Stimulated activated CD8-positive, alpha-beta memory T cell treated with anti-CD3 and anti-CD28 coated beads, Interleukin-12 subunit alpha, Interleukin-12 subunit beta, amount 100 ng/mL, for 1 hour (primary cell): ENCODE measurements at places on chromosomes 3 and 15.

GRCh38 chr3:74370342-74370741 is 244.1 kb downstream of the CNTN3 start:
- DNase-seq = no peak

DNA sequence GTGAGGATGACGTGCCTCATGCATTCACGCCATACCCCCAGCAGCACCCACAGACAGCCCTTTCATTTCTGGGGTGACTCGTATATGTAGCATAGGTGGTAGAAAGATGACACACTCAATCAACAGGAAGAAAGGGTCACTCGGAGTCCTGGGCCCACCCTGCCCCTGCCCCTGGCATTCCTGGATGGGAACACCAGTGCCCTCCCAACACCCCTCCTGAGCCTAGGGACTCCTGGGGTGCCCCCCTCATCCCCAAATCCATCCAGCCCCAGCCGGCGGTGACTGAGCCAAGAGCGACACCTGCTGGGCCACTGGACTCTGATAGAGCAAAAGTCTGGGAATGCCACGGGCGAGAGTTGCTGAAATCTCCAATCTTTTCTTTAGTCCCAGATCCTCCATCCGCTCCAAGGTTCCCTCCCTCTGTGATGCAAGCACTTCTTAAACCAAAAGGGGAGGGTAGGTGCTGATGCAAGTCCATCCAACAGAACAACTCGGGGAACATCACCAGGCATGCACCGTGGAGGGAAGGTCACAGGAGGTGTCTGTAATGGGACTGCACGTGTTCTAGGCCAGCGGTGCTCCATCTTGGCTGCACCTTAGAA is 31.1 kb downstream of the ACAN start:
- DNase-seq = no peak

- DNase-seq = no peak
Measured at GRCh38 chr3:117790235-117790987, 1080.8 kb downstream of the TUSC7 start.

GRCh38 chr3:187735837-187736236 is 9.4 kb downstream of the BCL6 start:
- no peak for DNase-seq

GRCh38 chr3:149450281-149450680 is 24.2 kb upstream of the TM4SF4 start:
- no peak for DNase-seq

DNA sequence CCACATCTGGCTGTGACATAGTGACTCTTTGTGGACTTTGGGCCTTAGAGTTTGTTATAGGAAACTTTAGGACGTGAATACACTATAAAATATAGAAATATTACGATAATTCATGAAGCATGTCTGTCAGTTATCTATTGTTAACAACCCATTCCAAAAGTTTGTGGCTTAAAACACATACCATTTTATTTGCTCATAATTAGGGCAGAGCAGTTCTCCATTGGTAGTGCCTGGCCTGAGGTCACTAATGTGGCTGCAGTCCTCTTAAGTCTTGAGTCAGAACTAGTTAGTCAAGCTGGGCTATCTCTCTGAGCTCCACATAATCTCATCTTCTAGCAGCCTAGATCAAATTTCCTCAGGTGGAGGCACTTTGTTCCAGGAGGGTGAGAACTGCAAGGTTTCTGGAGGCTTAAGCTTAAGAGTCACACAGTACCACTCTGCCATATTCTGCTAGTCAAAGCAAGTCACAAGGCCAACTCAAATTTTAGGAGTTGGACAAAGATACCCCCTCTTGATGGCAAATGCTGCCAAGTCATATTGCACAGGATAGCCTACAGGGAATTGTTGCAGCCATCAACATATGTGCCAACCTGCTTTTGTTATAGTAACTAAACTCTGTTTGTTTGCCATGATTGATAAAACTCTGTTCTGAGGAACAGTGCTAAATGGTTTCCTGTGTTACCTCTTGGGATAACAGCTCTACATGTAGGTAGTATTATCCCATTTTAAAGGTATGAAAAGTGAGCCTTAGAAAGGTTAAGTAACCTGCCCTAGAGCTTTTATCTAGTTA is 8.7 kb downstream of the ATXN7 start:
- no peak for DNase-seq

GRCh38 chr3:15822281-15822680 is 24.5 kb upstream of the ANKRD28 start:
- DNase-seq = no peak

DNA sequence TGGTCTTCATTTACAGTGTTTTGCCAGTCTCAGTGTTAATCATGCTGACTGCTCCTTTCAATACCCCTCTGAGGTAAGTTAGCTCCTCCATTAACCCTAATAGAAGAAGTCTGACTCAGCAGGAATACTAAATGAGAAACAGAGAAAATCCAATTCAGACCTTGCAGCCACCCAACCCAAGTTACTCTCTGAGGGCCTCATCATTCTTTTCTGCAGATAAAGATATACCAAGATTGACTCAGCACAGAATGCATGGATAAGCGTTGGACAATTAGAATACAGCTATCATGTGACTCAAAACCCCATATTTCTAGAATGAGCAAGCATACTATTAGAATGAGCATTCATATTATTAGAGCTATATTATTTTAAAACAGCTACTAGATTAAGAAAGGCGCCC is 389.1 kb upstream of the SGO1 start:
- DNase-seq = no peak

DNA sequence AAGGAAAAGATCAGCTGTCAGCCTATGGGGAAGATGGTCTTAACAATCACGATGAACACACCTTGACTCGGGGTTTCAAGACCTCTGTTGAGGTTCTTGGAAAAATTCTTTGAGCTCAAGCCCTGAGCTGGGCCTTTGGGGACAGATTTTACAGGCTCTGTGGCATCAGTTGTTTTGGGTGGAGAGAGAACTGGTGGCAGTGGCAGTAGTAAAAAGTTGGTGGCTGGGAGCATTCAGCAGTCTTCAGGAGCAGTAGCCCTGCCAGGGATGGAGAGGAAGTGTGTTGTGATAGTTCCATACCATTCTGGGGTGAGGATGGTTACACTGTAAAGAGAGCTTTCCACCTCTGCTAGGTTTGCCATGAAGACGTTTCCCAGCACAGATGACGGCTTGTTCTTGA is 4.9 kb upstream of the KY start:
- DNase-seq = no peak

GRCh38 chr15:84598250-84598649 is 2.6 kb upstream of the ZSCAN2 start:
- DNase-seq = no peak

- no peak for DNase-seq
Measured at GRCh38 chr3:192079098-192079497, 618.1 kb downstream of the PYDC2 start.

DNA sequence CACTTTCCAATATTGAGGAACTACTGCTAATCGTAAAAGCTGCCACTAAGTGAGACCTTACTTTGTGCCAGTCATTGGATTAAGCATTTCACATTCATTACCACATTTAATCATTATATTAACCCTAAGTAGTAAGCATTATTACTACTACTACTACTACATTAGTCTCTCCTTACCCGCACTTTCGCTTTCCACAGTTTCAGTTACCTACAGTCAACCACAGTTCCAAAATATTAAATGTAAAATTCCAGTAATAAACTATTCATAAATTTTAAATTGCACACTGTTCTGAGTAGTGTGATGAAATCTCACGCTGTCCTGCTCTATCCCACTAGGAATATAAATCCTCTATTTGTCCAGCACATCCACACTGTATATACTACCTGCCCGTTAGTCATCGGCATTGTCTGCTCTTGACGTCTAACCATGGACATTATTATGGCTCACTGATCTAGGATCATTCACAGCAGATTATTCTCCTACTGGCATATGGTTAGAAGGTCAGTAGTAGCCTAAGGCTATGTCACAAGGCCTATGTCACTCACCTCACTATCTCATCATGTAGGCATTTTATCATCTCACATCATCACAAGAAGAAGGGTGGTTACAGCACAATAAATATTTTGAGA is 121.1 kb downstream of the GSK3B start:
- no peak for DNase-seq

GRCh38 chr3:81743096-81744025 is 18.1 kb downstream of the GBE1 start:
- DNase-seq = no peak

- peak; percentile 27 for DNase-seq
Measured at GRCh38 chr15:88664151-88664778, 25.4 kb downstream of the ISG20 start.

DNA sequence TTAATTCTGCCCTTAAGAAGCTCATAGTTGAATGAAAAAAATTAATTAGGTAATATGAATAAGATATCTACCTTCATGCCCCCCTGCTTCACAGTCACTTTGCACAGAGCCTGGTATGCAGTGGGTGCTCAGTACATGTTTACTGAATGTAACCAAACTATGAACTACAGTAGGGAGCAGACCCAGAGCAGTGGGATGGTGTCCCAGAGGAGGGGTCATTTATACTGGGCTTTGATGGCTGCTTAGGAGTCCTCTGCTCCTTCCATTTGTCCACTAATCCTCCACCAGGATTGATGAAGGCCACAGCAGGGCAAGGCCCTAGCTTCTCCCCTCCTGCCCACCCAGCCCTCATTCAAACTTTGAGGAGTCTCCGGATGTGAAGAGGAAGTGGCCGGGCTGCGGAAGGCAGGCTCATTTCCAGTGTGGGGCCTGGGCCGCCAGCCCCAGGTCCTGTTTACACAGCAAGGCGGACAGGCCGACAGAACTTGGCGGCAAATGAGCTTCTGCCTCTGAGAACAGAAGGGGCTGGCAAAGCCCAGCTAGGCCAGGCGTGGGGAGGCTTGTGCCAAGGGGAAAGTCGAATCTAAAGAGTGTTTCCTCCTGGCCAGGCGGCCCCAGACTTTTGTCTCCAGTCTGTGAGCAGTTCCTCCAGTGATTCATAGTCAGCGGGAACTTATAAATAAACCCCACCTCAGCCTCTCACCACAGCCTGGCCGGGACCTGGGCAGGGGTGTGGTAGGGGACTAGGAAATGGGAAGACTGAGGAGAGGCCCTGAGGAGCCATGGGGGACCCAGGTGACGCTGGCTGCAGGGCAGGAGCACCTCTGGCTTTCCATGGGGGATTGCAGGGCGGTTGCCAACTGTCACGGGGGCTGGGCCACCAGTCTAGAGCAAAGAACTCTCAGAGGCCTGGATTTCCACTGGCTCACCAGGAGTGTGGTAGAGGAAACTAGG is 51.6 kb upstream of the LCTL start:
- no peak for DNase-seq

- no peak for DNase-seq
Measured at GRCh38 chr3:105094588-105094987, 272.1 kb upstream of the ALCAM start.

- no peak for DNase-seq
Measured at GRCh38 chr3:10940106-10940505, 52.4 kb upstream of the SLC6A1 start.

GRCh38 chr3:46895204-46895660 is 17.7 kb downstream of the PTH1R start:
- DNase-seq = peak; percentile 72

- no peak for DNase-seq
Measured at GRCh38 chr15:70356062-70356860, 258.5 kb upstream of the TLE3 start.

DNA sequence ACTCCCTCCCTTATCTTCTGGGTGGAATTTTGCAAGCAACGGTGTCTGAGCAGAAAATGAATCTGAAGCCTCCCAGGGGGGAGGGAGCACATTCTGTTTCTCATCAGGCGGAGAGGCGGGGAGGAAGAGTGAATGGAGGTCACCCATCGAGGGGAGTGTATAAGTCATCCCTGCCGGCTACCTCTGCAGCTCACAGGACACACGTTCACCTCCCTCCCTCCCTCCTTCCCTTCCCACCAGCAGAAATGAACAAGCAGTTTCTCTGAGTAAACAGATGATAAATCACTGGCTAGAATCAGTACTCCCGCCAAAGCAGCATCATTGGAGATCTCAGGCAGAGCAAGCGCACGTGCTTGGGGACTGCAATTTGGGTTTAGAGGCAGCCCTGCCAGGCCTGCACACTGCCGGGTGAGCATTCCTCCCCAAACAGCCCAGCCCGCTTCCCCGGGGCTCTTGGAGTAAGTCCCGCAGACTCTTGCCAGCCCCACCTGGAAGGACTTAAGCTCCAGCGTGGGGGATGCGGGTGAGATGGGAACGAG is 38.3 kb downstream of the CPN2 start:
- no peak for DNase-seq
